ENCODE measurements at places on chromosomes 5 and 9.

- DNase-seq = peak; percentile 51
Measured at GRCh38 chr9:130701059-130702022, 7.8 kb downstream of the EXOSC2 start.

DNA sequence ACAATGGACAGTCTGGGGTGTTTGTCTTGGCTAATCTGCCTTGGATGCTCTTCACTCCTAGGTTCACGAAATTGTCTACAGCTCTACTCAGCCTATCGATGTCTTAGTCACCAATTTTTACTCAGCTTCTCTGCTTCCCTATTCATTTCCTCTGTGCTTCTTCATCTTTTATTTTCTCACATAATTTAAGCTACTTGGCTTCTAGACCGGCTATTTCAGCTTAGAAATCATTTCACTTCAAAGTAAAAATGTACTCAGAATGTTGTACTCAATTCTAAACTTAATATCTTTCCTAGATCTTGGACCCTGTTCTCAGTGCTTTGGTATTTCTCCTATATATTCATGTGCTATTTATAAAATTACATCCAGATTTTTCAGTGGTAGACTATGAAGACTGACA lies 430.0 kb upstream of the FTMT start:
- no peak for DNase-seq

GRCh38 chr9:38008168-38009034 lies 60.6 kb downstream of the SHB start:
- no peak for DNase-seq

DNA sequence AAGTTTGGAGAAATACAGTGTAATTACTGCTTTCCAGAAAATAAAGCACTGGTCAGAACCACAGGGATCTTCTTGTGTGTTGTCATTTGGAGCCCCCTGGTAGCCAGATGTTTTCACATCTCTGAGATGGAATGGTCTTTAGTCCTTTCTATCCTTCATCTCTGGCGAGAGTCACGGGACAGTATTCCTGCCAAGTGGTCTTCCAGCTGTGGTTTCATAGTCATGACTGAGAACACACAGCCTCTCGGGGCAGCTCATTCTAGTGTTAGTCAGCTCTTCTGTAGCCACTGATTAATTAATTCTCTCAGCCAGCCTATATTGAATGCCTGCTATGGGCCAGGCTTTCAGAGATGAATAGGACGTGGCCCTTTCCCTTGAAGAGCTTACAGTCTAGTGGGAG lies 34.1 kb downstream of the HMGXB3 start:
- no peak for DNase-seq

DNA sequence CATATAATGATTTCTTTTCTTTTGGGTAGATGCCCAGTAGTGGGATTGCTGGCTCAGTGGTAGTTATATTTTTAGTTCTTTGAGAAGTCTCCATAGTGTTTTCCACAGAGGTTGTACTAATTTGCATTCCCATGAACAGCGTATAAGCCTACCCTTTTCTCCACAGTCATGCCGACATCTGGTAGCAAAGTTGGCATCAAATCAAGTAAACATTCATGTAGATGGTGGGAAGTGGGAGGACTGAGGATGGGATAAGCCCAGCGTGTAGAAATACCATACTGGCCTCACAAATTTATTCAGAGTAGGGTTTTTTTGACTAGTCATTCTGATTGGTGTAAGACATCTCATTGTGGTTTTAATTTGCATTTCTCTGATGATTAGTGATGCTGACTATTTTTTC lies 115.4 kb downstream of the EGFLAM start:
- no peak for DNase-seq

DNA sequence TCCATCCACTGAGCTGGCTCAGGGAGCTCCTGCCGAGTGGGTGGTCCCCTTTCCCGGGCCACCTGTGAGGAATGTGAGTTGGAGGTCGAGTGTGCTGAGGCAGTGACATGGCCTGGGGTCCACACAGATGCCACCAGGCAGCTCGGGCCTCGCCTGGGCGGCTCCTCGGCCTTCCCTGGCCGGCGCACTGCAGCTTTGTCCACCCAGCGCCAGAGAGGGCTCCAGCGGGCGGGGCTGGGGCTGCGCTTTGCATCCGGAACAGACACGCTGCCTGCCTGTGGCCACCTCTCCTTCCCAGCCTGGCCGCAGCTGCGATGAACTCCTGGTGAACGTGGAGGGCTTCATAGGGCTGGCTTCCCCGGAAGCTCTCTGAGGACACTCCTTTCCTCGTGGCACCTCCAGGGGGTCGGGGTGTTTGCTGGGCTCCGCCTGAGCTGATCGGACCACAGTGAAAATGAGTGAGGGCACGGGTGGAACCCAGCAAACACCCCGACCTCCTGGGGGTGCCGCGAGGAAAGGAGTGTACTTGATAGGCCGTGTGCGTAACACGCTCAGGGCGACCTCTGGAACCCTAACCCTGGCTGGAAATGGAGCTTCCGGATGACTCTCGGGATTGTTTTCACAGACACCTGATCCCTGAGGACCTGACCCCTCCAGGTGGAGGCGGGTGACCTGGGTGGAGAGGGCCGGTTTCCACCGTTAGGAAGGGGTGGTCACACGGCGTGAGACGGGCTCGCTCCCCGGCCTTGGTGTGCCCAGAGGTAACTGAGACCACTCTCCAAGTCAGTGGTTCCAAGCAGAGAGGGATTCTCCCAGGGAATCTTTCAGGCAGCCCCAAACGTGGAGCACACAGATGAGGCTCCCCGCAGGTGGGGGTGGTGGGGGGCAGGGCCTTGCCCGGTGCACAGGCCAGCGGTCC lies 31.8 kb upstream of the RXRA start:
- no peak for DNase-seq

DNA sequence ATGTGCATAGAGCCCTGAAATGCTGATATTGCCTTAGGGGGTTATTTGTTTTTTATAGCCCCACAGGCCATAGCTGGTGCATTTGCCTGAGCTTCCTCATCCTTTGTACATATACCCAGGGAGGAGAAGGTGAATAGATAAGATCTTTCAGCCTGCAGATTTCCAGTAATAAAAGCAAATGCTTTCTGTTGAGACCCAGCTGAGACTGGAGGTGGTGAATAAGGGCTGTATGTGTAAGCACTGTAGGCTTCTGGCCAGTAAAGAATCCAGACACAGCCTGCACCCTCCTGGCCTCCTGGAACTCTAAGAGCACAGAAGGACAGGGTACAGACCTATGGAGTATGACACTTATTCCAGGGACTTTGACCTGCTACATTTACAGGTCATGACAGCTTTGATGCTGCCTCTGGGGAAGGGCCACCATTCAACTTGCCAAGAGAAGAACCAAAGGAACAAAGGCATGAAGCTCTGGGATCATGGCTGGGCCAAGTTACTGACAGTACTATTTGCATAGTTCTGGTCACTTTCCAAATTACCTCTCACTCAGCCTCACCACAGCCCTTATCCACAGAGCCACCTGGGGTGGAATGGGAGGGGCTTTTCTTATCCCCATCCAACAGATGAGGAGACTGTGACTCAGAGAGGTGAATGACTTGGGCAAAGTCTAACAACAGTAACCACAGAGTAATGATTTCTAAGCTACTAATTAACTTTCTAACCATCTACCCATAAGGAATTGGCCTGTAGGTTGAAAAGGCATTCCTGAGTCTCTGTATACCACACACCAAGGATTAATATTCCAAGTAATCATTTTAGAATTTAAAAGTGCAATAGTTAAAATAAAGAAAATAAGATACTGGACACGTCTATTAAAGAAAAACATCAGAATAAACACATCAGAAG lies 604.5 kb upstream of the KLF4 start:
- no peak for DNase-seq

DNA sequence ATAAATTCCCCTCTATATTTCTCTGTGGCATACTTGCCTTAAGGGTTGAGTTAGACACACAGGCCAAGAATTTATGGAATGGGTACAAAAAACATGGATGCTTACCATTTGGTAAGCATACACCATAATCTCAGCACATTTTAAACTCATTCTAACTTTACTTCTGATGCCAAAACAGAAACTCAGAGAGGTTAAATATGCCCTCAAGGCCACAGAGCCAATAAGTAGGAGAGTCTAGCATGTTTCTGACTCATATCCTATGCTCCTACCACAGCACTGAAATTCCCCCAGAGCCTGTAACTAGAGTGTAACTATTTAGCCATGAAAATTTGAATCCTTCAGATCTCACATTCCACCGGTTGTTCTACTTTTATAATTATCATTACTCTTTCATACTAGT lies 559.7 kb downstream of the ACTL7B start:
- DNase-seq = no peak

- DNase-seq = no peak
Measured at GRCh38 chr5:94192658-94193391, 425.6 kb downstream of the KIAA0825 start.

- no peak for DNase-seq
Measured at GRCh38 chr5:75286211-75286773, 49.6 kb upstream of the ANKRD31 start.

DNA sequence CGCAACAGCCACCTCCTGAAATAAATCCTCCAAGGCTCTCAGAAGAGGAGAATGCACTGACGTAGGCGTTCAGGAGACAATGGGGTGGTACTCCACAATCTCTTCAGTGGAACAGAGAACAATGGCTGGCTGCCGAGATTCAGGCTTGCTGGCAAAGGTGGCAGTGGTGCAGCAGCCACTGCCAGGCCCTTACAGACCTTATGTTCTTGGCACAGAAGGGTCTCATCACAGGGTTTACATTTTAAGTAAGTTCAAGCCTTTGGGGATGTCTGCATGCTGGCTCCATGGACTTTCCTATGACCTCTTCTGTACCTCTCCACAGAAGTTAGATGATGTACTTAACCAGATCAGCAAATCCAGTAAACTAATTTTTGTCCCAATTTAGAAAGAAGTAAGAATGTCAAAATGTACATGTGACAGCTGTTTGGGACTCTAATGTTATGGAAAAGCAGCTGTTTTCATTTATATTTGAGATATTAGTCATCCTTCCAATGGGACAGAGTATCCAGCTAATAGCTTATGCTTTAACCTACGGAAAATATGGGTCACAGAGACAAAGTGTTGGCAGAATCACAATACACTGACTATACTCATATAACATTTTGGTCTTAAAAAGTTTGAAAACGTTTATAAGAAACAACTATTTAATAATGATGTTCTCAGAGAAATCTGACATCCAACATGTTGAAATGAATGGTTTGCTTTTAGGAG lies 180.9 kb downstream of the MAPKAP1 start:
- no peak for DNase-seq

- DNase-seq = no peak
Measured at GRCh38 chr9:78958892-78959291, 612.9 kb upstream of the TLE4 start.

DNA sequence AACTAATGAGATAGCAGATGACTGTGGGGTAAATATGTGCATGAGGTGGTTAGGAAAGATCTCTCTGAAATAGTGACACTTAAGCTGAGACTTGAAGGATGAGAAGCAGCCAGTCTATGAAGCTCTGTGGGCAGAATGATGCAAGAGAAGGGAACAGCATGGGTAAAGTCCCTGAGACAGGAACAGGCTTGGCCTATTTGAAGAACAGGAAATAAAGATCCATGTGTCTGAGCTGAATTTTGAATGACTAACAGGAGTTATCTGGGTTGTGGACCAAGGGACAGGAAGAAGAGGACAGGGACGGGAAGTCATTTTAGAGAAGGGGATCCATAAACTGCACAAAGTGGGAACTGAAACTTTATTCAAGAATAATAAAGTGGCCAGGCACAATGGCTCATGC lies 25.6 kb upstream of the HMGCS1 start:
- no peak for DNase-seq

GRCh38 chr9:98064623-98065392 lies 8.3 kb downstream of the NANS start:
- DNase-seq = no peak

GRCh38 chr5:81749561-81750307 lies 1.2 kb downstream of the SSBP2 start:
- DNase-seq = no peak

All from NCI-H510A (cell line).